ENCODE measurements at places on chromosomes 1 and 21.

DNA sequence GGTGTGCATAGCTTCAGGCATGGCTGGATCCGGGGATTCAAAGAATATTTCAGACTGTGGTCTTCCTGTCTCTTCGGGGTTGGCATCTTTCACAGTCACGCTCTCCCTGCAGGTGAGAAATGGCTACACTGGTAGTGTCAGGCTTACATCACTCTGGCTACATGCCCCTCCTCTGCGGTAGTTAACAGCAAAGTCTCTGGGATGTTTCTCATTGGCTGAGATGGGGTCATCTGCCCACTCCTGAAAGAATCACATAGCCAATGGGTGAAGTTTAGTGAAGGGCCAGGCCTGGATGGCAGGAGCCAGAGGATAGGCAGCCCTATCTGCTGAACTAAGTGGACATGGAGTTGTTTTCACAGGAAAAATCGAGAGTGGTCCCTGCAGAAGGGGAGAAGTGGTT, 356.5 kb downstream of the MATN1 start:
- H3K27me3 ChIP-seq: no peaks in the 10 kb centered on the region
- H3K36me3 ChIP-seq: no peaks in the 10 kb centered on the region
- DNase-seq: no peak

DNA sequence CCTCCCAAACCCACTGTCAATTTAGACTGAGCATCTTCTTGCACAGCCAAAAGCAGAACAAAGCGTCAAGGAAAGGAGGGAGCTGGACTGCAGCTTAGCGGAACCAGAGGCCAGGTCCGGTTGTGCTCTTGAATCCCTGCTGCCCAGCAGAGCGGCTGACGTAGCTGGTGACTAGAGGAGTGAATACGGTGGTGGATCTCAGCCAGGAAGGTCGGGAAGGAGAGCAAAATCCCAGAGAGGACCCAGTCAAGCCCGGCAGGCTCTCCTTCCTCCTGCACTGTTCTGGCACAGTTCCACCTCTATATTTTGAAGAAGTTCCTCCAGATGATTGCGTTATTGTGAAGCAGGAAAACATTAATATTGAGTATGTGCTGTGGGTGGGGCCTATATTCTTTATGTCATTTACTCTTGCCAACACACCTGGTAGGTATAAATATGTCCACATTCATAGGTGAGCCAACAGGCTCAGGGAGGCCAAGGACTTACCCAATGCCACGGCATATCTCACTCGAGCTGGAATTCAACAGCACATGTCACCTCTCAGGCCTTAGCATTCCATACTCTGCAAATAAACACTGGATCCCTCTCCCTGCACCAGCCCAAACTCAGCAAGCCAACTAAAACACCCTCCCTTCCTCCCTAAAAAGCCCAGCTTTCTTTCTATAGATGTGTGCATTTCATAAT, 23.6 kb upstream of the ABCB10 start:
- H3K4me1 ChIP-seq: no peaks in the 10 kb centered on the region
- no peak overlapping the region for H3K4me3 ChIP-seq
- no peaks in the 10 kb centered on the region for H3K36me3 ChIP-seq

GRCh38 chr1:109481646-109482045, 2.1 kb upstream of the ATXN7L2 start:
- no peaks in the 10 kb centered on the region for H3K27me3 ChIP-seq
- DNase-seq: no peak
- H3K36me3 ChIP-seq: no peaks in the 10 kb centered on the region
- no peak overlapping the region for H3K27ac ChIP-seq
- H3K4me1 ChIP-seq: peaks cover 4% of the 10 kb centered on the region
- no peak overlapping the region for H3K4me3 ChIP-seq

DNA sequence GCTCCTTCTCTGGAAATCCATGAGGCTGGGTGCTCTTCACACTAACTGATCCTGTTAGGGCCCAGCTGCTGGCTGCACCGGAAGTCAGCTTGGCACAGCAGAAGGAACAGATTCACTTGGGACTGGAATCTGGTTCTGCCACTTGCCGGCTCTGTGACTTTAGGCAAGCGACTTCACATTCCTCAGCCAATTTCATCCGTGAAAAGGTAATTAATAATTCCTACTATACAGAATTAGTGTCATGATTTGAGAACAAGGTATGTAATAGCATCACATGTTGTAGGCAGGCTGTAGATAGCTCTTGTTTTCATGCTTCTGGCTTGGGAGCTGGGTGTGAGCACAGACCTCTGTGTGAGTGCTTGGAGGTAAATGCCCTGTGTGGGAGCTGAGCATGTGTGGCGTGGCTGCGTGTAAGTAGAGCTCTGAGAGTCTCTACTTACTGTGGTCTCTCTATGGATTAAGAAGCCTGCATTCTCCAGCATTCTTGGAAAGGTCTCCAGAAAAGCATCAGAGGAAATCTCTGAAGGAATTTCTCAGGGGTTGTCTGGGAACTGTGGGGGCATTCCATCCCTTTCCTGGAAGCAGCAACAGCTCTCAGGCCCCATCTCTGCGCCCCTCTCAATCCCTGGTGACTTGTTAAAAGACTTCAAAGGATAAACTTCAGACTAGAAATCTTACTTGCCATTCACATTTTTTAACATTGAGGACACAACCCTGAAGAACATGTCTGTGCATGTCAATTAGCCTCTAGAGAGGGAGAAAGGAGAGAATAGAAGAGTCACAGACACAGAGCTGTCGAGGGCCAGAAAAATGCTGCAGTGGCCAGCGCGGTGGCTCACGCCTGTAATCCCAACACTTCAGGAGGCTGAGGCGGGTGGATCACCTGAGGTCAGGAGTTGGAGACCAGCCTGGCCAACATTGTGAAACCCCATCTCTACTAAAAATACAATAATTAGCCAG, 47.7 kb upstream of the PPM1J start:
- peak overlapping the region; percentile 62 for H3K27ac ChIP-seq
- peaks cover 19% of the 10 kb centered on the region for H3K4me1 ChIP-seq
- no peaks in the 10 kb centered on the region for H3K27me3 ChIP-seq
- DNase-seq: no peak
- no peaks in the 10 kb centered on the region for H3K36me3 ChIP-seq

DNA sequence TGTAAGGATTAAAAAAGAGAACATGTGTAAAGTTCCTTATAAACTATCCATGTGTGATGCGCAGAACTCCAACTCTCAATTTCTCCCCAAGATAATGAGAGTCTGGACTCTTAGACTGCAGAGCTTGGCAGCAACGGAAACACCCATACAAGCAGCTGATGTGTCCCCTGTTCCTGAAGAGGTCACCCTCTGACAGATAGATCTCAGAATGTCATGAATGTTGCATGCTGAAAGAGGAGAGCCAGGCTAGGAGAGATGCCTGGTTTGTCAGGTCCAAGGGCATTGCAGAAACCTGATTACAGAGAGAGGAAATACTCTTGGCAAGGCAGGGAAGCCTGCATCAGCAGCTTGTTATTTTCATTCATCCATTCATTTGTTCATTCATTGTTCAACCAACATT, 24.2 kb downstream of the MTARC1 start:
- no peaks in the 10 kb centered on the region for H3K27me3 ChIP-seq
- H3K4me1 ChIP-seq: no peaks in the 10 kb centered on the region
- no peak overlapping the region for H3K27ac ChIP-seq
- no peak for DNase-seq
- no peaks in the 10 kb centered on the region for H3K36me3 ChIP-seq
